ENCODE measurements at places on chromosomes 11 and 22. TPM values are rescaled to one million over a fixed set of nuclear protein-coding genes. Genes with fewer than 3 reads are reported as not detected.

The MS4A12 gene
- total RNA-seq, result not detected

The TREH gene
- not detected for total RNA-seq

The PITPNM1 gene
- 16.0 TPM for total RNA-seq

The CECR2 gene
- 1.1 TPM for total RNA-seq

The OR5P2 gene
- not detected for total RNA-seq

GRCh38 chr22:23269441-23270211, 89.3 kb downstream of the BCR start:
- DNase-seq, result no peak

- no peak for DNase-seq
These were observed 86.6 kb upstream of the ARHGAP32 start for GRCh38 chr11:129278586-129279319.

DNA sequence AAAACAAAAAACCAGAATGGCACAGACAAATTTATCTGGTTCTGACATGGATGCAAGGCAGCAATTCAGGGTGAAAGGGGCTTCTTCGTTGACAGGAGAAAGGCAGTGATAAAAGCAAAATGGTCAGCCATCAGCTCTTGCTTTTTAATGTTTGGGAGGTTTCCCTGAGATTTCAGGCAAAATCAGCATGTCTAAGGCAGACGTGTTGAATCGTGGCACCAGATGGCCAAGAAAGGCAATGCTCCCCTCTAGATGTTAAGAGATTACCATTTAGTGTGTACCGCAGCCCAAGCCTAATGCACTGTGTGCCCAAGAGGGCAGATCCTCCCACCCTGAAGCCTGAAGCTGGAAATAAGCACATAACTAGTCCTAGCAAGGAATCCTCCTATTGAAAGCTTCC, 88.8 kb upstream of the GALNT18 start:
- no peak for DNase-seq

DNA sequence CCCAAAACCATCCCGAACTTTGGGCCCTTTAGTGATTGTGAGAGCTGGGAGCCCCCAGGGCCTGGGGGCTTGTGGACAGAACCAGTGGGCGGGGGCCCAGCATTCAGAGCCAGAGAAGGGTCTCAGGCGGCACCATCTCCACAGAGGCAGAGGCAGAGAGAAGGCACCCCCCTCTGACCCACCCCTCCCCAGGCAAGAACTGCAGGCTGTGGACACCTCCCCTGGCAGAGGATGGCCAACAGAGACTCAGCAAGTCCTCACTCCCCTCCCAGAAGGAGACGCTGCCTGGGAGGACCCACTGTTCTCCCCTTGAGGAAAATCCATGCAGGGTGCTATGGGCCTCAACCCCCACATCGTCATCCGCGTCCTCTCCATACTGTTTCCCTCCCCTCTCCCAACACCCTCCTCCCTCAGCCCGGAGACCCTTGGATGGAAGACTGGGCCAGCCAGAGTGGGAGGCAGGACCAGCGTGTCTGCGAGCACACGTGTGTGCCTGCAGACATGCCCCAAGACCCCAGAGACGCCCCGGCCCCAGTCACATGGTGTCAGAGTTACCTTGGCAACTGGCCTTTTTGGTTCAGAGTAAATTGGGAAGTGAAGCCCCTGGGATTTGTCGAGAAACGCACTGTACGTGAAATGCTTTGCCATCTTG, 42.6 kb downstream of the KCNC1 start:
- peak; percentile 63 for DNase-seq

GRCh38 chr11:74694136-74694930, 36.9 kb downstream of the CHRDL2 start:
- DNase-seq, result no peak

DNA sequence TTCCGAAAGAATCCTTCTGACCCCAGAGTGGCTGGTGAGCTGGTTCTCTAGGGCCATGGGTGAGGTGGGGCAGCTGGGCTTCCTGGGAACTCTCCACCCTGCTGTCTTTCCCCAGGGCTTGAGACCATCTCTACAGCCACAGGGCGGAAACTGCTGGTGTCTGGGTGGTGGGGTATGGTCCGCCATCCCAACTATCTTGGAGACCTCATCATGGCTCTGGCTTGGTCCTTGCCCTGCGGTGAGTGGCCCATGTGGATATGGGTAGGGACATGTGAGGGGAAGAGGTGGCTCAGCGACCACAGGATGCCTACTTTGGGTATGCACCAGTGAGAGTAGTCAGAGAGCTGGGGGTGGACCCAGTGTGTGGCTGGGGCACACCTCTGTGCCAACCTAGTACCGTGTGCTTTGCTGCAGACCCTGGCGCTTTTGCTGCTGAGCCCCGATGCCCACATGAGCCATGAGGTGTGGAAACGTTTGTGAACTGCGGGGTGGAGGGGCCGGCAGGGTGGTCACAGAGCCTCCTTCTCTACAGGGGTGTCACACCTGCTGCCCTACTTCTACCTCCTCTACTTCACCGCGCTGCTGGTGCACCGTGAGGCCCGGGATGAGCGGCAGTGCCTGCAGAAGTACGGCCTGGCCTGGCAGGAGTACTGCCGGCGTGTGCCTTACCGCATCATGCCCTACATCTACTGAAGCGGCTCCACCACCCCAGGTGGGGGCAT, 2.0 kb downstream of the ZNHIT2 start:
- DNase-seq, result no peak

DNA sequence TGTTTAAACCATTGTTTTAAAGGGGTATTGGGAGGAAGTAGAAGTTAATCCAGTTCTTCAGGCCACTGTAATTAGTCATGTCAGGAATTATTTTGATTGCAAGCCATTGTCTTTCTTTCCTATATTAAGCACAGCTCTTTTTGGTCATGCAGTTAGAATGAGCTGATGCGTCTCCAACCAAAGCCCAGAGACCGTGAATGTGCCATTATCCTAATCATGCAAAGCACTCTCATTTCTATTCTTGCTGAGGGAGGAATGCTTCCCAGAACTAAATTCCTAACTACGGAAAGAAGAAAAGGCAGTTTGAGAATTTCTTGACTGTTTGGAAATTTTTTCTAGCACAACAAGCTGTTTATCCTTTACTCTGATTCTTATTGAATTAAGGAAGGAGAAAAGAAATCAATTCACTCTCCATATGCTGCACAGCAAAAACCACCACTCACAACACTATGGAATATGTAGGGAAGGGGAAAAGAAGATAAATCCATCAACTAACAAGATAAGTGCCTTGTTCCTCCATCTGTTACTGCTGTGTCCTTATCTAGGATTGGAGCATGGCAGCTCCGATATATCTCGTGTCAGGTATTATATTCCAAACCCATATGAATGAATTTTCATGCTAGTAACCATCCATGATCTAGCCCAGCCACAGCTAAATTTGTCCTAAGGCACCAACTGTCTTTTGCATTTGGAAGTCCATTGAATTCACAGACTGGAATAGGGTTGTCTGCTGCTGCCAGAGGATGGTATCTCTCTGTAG, 70.8 kb downstream of the NTM start:
- DNase-seq, result no peak

GRCh38 chr11:106187860-106188456, 110.5 kb downstream of the AASDHPPT start:
- DNase-seq, result no peak

DNA sequence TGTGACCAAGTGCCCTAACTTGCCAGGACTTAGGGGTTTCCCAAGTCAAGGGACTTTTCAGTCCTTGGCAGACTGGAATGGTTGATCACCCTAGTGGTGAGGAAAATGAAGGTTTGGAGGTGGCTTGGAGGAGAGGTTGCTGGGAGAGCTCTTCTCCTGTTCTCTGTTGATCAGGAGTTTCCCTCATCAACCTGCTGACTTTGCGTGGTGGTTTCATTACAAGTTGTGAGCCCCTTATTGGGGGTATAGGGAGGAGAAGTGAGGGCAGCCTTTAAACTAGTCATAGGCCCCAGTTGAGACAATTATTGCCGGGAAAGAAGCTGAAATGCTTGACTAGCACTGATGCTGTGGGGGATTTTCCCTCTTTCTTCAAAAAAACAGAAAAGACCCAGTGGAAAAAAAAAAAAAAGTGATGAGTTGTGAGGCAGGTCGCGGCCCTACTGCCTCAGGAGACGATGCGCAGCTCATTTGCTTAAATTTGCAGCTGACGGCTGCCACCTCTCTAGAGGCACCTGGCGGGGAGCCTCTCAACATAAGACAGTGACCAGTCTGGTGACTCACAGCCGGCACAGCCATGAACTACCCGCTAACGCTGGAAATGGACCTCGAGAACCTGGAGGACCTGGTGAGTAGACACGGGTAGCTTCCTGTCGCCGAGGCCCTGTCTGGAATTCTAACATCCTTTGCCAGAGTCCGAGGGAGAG, at the start of gene CXCR5:
TSS of gene CXCR5 (plus strand) at position 525 of the 704 bp plus-strand sequence. CDS start at position 575, 50 bp downstream.
- no peak for DNase-seq

DNA sequence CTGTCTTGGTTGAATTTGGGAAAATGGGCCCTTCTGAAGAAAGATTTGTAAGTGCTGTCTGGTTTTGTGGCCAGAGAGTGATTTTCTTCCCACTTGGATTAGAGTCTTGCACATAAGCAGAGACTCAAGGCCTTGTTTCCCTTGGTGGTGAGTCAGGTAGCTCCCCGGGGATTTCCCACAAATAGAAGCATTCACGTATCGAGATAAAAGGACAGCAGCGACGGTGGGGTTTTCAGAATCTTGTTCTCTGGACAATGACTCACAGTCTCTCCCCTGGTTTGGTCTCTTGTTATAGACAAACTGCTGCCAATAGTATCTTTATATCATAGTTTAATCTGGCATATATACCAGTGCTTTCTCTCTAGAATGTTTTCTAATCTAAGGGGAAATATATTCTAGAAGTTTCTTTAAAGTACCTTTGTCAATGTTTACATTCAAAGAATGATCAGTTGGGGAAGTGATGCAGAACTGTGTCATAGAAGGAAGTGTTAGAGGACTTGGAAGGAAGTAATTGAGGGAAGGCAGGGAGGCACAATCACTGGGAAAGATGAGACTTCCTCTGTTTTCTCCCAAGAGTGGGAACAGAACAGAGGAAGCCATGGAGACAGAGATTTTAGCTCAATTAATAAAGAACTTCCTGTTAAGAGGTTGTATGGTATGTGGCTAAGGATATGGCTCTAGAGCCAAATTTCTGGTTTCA, 18.1 kb downstream of the POLA2 start:
- DNase-seq, result peak; percentile 79

GRCh38 chr11:115194802-115195110, 309.5 kb downstream of the CADM1 start:
- no peak for DNase-seq

DNA sequence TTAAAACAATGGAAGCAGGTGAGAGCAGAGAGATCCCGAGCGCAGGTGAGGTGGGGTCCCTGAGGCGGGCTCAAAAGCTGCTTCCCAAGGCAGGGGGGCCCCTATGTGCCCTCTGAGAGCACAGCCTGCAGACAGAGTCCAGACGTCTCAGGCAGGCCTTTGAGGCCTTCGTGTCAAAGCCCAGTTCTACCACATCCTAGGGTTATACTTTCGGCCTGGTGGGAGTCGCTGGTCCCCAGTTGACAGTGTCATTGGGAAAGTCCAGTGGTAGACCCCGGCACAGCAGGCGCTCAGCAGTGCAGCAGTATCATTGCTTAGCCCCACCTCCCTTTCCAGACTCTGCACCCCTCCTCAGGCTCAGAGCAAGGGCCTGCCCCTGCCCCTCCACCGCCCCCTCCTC, 9.1 kb downstream of the LINC01488 start:
- no peak for DNase-seq

DNA sequence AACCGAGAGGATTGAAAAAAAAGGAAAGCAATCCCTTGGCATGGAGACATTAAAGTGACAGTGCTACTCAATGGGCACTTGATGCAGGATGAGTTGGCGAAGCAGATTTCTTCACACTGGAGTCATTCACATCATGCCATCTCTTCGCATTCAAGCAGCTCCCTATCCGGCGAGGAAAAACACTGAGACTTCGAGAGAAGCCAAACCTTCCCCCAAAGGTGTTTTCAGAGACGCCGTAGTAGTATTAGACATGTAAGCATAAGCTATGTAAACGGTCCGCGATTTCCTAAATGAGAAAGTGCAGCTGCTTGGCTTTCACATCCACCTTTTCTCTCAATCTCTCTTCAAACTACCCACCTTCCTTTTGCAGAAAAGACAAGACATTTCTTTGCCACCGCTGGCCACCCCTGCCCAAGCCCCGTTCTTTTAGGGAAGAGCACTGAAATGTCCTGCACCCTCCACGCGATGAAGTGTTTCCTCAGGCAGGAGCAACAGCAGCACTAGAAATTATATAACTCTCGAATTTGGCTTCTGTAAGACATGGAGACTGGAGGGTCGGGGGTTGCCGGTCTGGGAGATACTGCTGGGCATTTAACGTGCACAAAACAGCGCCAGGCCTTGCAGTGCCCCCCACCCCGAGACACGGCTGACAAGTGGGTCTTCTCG, at the start of gene DLG2:
TSS of gene DLG2 (minus strand) at position 13 of the 666 bp plus-strand sequence.
- no peak for DNase-seq

DNA sequence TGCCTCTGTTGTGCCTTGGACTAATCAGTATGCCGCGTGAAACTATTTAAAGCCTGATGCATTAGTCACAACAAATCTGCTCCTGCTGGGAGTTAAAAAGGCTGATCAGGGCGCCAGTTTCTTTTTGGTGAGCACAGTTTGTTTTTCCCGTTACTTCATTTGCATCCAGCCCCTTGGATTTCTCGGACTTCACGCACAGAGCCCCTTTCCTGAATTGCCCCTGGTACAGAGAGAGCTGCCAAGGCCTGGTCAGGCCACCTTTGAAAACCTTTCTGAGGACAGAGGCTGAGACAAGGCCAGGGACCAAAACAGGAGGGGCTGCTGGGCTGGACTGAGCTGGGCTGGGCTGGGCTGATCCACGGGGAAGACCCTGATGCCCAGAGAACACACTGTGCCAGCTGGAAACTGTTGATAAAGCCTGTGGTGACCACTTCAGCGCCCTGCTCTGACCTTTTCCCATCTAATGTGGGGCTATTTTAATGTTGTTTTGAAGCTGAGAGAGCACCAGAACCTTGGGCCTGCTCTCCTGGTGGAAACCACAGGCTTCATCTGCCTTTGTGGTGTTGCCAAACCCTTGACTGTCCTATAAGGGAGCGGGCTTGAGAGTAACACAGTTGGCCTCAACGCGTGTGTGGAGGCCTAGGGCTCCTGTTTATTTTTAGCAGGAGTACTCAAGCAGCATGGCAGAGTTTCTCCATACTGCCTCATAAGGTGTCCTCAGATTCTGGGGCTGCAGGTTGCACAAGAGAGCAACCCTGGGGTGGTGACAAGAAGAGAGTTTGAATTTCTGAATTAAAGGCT, 44.2 kb downstream of the NAV2 start:
- peak; percentile 77 for DNase-seq

DNA sequence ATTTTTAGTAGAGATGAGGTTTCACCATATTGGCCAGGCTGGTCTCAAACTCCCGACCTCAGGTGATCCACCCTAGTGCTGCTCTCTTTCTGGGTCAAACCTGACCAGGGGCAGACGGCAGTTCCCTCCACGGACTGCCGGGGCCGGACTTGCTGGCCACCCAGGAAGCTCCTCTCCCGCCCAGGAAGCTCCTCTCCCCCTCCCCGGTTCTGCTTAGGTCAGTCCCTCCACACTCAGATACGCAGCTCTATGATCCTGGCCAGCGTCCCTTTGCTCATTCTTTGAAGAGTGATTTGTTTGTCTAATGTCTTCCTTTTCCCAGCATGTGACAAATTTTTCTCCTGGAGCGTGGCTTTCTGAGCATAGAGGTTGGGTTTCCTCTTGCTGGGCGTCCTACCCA, 125.3 kb upstream of the B3GAT1 start:
- DNase-seq, result peak; percentile 47

- no peak for DNase-seq
These were observed 111.3 kb downstream of the PLEKHA7 start for GRCh38 chr11:16902781-16903378.

All from sigmoid colon (tissue), 7 donors.